ENCODE measurements at places on chromosomes 12 and 14.
A peak's percentile ranks its signal among the peaks of the same experiment; 100 is the strongest.

- peak; percentile 42 for DNase-seq
These were observed 22.8 kb downstream of the MMP17 start for GRCh38 chr12:131850856-131851559.

DNA sequence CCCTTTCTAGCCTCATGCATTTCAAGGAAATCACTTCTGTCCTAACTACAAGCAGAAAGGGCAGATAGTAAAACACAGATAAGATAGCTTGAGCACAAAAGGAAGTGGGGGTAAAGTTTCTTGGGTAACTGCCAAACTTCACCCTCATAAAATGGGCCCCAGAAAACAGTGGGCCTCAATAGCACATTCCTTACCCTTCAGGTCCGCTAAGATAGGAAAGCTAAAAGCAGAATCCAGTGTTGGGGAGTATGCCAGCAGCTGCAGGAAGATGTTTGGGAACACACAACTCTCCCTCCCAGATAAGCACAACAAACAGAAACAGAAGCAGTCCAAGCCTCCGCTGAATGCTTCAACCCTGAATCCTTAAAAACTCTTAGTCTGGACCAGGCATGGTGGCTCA, 110.9 kb upstream of the MGAT4C start:
- DNase-seq, result no peak

DNA sequence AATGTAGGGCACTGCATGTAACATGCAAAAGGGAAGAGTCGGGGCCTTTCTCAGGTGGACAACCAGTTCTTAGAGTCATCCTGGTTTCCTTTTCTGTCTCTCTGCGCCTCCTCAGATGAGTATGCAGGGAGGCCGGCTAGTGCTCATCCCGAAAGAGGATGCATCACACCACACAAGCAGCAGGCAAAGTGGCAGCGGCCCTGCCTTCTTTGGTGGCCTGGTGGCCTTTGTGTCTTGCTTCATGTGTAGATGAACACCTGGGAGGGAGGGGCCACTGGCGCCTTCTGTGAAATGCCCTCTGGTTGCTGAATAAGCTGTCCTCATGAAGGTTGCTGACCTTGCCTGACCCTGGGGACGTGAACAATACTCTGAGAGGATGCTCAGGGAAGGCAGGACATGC, 18.0 kb downstream of the SLC24A4 start:
- no peak for DNase-seq

DNA sequence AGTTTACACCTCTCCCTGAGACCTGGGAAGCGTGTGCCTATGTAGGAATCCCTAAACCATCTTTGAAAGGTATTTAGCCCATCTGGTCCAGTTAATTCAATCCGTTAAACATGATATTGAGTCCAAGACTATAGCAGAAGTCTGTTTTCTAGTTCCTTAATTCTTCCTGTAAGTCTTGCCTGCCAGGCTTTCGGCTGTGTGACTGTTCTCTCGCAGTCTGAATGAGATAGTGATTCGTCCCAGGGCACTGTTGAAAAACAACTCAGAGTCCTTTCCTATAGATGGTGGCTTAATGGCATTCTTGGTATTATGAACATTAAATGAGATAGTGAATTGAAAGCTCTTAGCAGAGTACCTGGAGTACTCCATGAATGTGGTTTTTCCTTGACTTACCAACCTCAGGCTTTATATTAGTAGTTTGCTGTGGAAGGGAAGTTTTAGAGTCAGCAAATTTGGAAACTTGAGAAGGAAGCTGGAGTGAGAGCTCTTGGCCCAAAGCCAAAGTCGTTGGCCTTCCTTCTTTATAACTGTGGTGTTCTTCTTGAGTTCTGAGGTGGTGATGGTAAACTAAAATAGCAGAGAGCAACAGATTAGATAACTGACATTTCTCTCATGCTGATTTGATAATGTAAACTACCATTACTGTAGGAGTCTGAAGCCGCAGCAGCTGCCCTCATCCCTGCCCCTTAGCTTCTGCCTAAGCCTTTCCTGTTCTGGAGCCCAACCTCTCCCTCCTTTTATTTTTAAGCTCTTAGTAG, 76.5 kb downstream of the TGFB3 start:
- DNase-seq, result no peak

DNA sequence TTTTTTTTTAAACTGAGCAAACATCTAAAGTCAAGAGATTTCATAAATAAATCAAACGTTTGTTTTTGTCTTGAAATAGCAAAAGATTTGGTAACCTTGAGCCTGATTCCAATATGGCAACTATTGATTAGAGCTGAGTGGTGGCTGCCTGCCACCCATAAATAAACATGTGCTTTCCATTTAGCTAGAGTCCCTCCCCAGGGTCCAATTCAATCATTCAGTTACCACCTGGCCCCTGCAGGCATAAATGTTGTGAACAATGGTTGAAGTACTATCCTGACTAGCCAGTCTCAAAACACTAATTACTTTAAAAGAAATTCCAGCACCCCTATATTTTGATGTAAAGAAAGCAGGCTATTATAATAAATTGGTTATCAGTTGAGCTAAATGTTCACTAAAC, 129.7 kb upstream of the GRIP1 start:
- no peak for DNase-seq

GRCh38 chr12:113221997-113222729, 899 bp downstream of the TPCN1 start:
- DNase-seq, result no peak

- DNase-seq, result no peak
These were observed 271.6 kb downstream of the CACNA1C start for GRCh38 chr12:2324387-2324786.

- no peak for DNase-seq
These were observed 150.9 kb upstream of the PLEKHG7 start for GRCh38 chr12:92551853-92552397.

DNA sequence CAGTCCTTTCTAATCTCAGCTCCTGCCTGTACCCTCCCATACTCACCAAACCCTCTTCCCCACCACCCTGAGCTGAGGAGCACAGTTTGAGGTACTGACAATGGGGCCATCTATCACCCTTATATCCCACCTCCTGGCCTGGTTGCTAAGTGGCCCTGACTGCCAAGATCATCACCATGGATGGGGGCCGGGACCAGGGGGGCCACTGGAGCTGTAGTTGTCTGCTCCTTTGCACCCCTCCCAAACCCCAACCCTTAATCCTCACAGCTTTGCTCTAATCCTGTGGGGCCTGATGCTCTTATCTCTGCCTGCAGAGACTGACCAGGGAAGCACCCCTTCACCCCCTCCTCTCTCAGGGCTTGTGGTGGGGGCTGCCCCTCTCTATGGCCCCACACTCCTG, 395 bp upstream of the GNB3 start:
- DNase-seq, result no peak

DNA sequence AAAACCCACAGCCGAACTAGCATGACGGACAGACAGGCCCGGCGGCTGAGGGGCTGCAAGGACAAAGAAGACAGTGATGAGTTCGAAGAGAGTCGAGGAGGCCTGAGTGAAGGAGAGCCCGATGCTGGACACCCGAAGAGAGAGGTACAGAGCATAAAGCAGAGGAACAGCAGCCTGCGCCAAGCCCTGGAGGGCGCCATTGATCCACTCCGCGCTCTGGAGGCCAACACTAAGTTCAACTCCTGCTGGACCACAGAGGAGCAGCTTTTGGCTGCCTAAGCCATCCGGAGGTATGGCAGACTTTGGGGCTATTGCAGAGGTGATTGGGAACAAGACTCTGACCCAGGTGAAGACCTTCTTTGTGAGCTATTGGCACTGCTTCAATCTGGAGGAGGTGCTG, 7.8 kb upstream of the PLXNC1 start:
- DNase-seq, result no peak

- no peak for DNase-seq
These were observed 620 bp downstream of the TMTC1 start for GRCh38 chr12:29782871-29783772.

- no peak for DNase-seq
These were observed 652 bp downstream of the SART3 start for GRCh38 chr12:108560321-108560721.

GRCh38 chr12:25655702-25656101, 102.6 kb upstream of the LMNTD1 start:
- DNase-seq, result no peak

- DNase-seq, result no peak
These were observed 42.0 kb downstream of the GPHB5 start for GRCh38 chr14:63276492-63277342.

DNA sequence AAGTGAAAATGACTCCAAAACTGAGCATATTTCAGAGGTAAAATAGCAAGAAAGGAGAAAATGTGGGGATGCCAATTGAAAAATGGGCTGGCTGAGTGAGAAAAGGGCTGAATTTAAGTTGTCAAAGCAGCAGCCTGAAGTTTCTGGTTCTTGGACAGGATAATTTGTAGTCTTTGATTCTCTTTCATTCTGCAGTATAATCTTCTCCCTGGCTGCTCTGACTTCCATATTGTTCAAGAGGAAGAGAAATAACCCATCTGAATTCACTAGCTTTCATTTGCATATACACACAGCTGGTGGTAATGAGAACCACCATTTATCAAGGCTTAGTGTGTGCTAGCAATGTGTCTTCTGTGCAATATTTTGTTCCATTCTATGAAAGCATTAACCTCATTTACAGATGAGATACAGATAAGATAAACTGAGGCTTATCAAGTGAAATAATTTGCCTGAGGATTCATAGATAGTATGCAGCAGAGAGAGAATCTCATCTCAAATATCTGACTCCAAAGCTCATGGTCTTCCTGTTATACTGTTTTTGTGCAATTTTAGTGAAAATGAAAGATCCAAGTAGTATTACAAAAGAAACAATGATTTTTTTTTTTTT, 184.2 kb downstream of the TMTC2 start:
- no peak for DNase-seq

- no peak for DNase-seq
These were observed 614.6 kb upstream of the ATP2B1 start for GRCh38 chr12:90323217-90323616.

DNA sequence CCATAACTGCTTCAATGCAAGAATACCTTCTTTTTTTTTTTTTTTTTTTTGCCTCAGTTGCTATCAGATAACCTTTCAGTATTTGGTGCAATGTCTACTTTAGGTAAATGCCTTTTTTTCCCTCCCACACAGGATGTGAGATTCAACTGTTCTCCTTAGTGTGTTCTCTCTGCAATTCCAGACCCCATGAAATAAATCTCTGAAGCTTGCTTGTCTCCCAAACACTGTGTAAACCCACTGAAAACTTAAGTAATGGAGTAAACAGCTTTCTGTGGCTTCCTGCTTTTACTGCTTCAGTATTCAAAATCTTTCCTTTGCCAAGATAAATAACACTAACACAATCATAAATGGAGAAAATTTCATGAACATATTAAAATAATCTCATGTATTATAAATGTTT, 55.8 kb upstream of the CLEC14A start:
- DNase-seq, result no peak

DNA sequence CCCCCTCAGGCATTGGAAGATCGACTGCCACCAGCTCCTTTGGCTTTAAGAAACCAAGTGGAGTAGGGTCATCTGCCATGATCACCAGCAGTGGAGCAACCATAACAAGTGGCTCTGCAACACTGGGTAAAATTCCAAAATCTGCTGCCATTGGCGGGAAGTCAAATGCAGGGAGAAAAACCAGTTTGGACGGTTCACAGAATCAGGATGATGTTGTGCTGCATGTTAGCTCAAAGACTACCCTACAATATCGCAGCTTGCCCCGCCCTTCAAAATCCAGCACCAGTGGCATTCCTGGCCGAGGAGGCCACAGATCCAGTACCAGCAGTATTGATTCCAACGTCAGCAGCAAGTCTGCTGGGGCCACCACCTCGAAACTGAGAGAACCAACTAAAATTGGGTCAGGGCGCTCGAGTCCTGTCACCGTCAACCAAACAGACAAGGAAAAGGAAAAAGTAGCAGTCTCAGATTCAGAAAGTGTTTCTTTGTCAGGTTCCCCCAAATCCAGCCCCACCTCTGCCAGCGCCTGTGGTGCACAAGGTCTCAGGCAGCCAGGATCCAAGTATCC, 288.7 kb downstream of the NAV3 start:
- DNase-seq, result no peak

DNA sequence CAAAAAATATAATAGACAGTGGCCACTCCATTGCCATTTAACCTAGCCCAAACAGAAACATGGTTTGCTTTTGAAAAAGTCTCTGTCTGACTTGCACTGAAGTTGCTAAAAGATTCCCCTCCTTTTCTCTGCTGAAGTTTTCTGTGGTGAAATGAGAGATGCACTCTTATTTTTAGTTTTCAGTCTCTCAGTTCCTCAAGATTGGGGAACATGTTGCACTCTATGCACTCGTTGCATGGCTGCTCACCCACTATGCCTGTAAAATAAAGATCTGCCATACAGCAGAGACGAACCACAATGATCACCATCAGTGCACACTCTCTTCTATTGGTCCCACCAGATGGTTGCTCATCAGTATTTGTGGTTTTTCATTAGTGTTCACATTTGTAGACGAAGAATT, 13.1 kb upstream of the DAAM1 start:
- no peak for DNase-seq

DNA sequence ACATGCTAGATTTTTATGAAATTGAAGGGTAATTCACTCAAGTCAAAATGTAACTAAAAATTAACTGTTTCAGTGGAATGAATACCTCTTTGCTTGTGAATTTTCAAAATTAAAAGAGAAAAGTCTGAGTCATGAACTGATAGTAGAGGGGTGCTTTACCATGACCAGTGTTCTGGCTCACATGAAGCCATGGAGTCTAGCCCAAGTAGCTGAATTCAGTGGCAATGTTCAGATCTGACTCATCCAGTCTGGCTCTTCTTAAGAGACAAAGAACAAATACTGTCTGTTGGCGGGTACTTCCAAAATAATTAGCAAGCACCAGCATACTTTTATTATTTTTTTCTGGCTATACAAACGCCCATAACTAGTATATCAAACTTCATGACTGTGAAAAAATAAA, 366.3 kb upstream of the GARIN6 start:
- no peak for DNase-seq

- no peak for DNase-seq
These were observed 194.0 kb downstream of the ZFP36L1 start for GRCh38 chr14:68598621-68599447.

DNA sequence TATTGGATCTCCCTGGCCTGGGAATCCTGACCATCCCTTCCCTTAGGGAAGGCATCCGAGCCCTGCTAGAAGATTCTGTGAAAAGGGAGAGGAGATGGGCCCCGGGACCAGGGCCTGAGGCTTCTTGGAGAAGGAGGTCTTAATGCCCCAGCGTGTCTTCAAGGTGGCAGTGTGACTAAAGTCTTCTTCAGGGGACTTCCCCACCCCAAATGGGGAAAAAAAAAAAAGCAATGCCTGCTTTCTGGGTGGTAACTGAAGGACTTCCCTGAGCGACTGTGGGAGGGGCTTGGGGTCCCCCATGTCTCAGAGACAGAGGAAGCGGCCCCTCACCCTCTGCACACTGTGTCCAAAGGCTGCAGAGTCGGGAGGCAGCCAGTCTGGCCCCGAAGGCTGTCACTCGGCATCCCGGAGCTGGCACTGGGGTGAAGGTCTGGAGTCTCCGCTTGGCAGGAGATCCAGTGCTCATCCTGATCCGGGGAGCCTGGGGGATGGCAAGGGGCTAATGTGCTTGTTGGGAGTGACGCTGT, 7.8 kb upstream of the PGF start:
- no peak for DNase-seq

Data from activated B cell treated with CpG ODN at 0.5 μM for 24 hours (primary cell).